ENCODE measurements at places on chromosomes 1 and 21. TPM values are rescaled to one million over a fixed set of nuclear protein-coding genes. Genes with fewer than 3 reads are reported as not detected.

DNA sequence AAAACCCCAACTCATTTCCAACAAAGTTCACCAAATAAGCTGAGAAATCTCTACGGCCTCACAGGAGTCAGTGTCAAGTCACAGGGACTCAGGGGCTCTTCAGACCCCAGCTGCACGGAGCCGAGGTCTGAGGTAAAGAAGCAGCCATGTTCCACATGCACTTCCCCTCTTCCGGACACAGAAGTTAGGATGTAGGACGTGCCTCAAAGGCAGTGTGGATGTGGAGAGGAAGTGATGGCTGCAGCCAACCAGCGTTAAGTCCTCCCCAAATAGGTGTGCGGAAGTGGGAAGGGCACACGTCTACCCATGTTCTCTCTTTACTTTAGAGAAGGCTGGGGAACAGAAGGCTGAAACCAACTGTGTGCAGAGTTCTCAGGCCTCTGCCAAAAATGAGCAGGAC lies 14.6 kb upstream of the NCF2 start:
- no peak for DNase-seq

DNA sequence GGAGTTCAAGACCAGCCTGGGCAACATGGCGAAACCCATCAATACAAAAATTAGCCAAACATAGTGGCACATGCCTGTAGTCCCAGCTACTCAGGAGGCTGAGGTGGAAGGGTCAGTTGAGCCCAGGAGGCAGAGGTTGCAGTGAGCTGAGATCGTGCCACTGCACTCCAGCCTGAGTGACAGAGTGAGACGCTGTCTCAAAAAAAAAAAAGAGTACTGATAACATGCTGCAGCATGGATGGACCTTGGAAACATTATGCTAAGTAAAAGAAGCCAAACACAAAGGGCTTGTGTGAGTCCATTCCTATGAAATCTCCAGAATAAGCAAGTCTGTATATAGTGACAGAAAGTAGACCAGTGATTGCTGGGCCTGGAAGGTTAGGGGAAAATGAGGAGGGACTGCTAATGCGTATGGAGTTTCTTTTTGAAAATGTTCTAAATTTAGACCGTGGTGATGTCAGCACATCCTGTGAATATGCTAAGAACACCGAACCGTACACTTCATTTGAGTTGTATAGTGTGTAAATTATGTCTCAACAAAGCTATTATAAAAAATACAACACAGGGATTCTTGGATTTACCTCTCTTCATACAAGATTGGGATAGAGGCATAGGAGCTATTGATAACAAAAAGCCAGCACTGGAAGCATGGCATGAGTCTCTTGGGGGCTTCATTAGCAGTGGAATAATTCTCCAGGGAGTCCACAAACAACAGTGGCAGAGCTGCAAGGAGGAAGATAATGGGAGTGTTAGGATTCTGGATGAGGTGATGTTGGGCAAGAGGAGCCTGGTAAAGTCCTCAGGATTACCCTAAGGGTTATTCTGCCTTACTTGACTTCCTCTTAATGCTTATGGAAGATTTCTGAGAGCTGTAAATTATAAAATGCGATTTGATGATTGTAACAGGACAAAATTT lies 73.5 kb downstream of the TTC3 start:
- no peak for DNase-seq

- no peak for DNase-seq
Observed at GRCh38 chr1:223299553-223299952, 64.4 kb downstream of the SUSD4 start.

- DNase-seq: no peak
Observed at GRCh38 chr1:80163686-80164085, 1157.2 kb upstream of the ADGRL4 start.

DNA sequence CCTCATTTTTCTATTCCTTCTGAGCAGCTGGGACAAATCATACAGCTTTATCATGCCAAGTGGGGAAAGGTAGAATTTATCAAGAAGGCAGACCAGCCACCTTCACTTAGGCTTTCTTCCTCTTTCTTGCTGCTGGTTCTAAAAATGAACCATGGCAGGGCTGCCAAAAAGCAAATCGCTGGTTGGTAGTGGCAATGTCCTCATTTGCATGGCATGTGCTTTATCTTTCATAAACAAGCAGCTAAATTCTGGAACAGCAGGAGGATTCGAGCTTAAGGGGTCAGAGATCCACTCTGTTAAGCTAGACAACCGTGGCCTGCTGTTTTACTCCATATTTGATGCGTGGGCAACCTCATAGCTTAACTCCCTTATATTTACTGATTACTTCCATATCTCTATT lies 91.3 kb downstream of the RPE65 start:
- no peak for DNase-seq

GRCh38 chr1:181180407-181181031 lies 92.0 kb downstream of the IER5 start:
- DNase-seq: no peak

The OR2L8 gene
- not detected for total RNA-seq

- DNase-seq: peak; percentile 55
Observed at GRCh38 chr1:12124693-12125421, 41.9 kb upstream of the TNFRSF1B start.

The FH gene
- 261 TPM for total RNA-seq

The FCGR3A gene
- not detected for total RNA-seq

The TCP10L gene
- not detected for total RNA-seq

The LRRN2 gene
- total RNA-seq: 3.4 TPM

DNA sequence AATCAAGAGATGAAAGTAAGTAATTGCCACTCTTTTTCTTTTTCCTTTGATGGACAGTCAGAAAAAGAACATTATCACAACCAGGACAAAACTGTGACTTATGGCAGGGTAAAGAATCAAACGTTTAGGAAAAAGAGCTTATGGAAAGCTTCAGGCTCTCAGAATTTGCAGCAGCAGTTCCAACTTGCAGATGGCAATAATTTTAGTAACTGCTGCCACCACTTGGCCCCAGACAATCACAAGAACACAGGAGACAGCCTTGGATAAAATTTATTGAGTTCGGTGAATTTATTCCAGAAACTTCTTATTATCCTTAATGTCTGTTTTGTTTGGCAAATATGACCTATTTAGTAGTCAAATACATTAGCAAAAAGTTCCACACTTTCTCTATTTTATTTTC lies 804.4 kb downstream of the BRINP3 start:
- DNase-seq: no peak

- DNase-seq: peak; percentile 35
Observed at GRCh38 chr1:54671985-54672608, 30.5 kb downstream of the MROH7 start.

DNA sequence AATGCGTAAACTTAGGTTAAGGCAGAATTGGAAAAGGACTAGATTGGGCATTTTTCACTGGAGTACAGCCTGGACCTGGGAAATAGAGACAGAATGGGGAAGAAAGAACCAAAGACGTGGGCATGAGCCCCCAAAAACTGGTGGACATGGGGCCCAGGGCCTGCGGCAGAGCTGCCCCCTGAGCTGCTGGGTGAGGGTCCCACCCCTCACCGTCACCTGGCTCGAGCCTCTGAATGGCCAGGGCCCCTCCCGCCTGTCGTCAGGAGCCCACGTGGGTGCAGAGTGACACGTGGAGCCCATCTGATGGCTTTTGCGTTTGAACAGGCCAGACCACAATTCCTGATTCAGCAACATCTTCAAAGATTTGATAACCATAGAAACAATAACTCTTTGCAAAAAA lies 360.9 kb upstream of the VAMP3 start:
- DNase-seq: no peak

DNA sequence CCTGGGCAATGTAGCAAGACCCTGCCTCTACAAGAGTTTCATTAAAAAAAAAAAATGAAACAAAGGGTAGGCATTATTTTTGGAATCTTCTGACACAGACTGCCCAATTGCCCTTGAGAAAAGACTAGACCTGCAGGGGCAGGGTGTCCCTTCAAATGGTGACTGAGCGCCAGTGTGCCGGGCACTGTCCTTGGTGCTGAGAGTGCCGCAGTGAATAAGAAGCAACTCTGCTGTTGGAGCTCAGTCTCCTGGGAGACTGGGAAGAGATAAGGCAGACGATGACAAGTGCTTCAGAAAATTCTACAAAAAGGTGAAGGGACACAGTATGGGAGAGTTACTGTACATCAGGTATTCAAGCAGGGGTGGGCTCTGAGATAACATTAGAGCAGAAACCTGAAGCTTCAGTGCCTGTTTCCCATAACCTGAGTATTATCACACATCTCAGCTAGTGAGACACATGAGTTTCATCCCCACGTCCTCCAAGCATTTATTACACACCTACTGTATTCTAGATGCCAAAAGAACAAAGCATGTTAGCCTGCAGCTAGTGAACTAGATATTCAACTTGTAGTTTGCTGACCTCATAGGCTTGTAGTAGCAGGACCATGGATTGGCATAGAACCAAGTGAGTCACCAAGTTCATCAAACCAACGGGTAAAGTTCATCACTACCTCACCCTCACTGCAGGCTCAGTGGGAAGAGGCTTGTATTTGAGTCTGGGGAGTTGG lies 18.4 kb upstream of the RPL11 start:
- peak; percentile 47 for DNase-seq

The BATF3 gene
- 3.2 TPM for total RNA-seq

The GJA8 gene
- not detected for total RNA-seq

- DNase-seq: peak; percentile 12
Observed at GRCh38 chr1:147851149-147851548, 51.4 kb upstream of the GJA8 start.
